OCI-M1 (cell line): ENCODE measurements at places on chromosomes 3 and 15.
A peak's percentile ranks its signal among the peaks of the same experiment; 100 is the strongest.

- no peak for DNase-seq
Observed at GRCh38 chr15:57961919-57962318, 103.6 kb downstream of the ALDH1A2 start.

- DNase-seq, result no peak
Observed at GRCh38 chr15:48406266-48406891, 75.2 kb downstream of the DUT start.

- peak; percentile 81 for DNase-seq
Observed at GRCh38 chr3:24773798-24774197, 279.1 kb upstream of the THRB start.

- no peak for DNase-seq
Observed at GRCh38 chr15:35886765-35887164, 340.8 kb upstream of the DPH6 start.

- DNase-seq, result no peak
Observed at GRCh38 chr3:5160940-5161858, 26.3 kb upstream of the EDEM1 start.

DNA sequence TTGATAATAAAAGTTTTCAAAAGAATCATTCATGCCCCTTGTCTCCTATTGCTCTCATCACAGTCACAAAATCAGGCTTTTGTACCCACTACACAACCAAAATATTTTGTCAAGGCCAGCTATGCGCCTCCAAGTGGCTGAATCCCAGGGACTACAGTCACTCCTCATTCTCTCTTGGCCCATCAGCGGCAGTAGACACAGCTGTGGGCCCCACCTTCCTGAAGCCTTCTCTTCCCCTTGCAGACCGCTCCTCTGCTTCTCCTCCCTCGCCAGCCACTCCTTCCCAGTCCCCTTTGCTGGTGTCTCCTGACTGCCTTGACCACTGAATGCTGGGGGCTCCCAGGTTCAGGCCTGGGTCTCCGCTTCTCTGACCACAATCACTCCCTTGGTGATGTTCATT is 52.1 kb downstream of the LSM3 start:
- DNase-seq, result no peak

DNA sequence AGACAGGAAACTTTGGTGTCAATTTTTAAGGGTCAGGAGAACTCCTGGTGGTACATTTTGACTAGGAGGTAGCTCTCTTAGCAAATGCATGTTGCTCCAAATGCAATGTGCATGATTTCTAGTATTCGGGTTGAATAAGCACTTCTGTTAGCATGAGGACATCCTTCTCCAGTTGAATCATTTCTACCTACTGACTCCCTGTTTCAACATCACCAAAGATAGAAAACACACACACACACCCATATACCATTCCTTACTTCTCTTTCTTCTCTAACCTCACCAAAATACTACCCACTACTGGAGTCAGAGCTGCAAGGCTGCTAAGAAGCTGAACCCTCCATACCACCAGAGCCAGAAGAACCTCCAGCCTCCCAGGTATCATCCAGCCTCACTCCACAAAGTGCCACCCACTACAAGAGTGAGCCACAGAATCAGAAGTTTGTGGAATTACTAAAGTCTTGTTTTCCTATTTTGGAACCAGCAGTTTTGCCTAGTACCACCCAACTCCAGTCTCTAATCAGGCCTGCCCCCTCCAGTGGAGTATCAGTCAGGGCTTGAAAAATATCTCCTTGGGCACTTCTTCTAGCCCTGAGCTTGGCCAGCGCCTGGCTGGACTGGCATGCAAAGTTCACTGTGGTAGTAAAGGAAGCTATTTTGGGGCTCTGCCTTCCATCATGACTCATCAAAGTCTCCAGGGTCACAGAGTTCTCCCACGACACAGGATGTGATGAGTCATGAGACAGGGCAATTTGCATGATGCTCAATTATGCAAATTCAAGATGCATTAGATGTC is 110.3 kb downstream of the CYP19A1 start:
- peak; percentile 73 for DNase-seq

- DNase-seq, result no peak
Observed at GRCh38 chr3:89525609-89526008, 418.2 kb downstream of the EPHA3 start.

- peak; percentile 41 for DNase-seq
Observed at GRCh38 chr3:14001136-14001535, 121.3 kb upstream of the WNT7A start.

DNA sequence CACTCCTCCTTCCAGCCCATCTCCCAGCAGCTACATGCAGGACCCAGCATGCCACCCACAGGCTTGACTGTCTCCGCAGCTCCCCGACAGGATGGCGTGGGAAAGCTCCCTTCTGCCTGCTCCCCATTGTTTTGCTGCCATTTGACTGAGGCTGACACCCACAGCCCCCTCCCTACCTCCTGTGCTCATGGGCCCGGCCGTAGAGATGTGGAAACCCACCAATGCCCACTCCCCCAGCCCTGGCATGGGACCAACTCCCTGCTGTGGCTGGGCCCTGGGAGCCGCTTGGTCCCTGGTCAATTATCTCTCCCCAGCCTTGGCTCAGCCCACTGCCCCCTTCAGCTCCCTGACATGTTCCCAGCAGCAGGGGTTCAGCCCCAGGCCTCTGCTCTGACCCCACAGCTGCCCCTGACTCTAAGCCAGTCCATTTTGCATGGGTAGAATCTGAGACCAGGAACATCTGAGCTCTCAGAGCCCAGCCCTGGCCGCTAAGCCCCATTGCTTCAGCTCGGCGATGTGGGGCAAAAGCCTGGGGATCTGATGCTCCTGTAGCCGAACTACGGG is 8.2 kb downstream of the C3orf22 start:
- no peak for DNase-seq

DNA sequence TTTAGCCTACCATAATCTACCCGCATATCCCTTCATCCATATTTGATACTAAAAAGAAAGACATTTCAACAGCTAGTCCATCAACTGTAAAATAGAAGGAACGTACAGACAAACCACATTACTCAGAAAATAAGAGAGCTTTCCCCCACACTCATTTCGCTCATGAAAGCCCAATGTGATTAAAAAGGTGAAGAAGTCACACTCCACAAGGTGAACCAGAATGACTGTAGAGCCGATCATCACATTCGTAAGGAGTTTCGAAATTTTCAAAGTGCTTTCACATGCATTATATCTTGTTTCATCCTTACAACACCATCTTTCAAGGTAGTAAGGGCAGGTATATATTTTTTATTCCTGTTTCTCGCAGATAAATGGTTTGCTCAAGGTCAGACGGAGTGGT is 225.3 kb downstream of the FOXP1 start:
- no peak for DNase-seq

DNA sequence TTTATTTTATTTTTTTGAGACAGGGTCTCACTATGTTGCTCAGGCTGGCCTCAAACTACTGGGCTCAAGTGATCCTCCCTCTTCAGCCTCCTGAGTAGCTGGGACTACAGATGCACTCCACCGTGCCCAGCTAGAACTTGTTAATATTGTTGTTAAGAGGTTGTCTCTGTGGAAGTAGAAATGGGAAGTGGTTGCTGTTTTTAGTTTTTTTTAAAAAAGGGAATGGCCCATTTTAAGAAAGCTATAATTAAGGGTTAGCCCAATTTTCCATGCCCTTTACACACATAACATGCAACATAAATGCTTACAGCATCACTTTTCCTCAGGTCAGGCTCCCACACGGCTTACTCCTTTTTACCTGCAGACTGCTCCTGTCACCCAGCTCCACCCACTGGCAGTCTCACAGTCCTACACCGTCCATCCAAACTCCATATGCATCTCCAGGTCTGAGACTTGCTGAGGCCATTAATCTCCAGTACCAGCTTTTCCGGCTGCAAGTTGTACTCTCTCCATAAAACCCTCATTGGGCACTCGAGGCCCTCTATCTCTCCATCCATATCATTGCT is 19.8 kb downstream of the MORC1 start:
- peak; percentile 18 for DNase-seq

GRCh38 chr3:194971965-194972364 is 286.3 kb downstream of the FAM43A start:
- DNase-seq, result no peak

- peak; percentile 13 for DNase-seq
Observed at GRCh38 chr3:194690501-194691372, 5.1 kb downstream of the FAM43A start.

GRCh38 chr3:179179979-179180759 is 32.0 kb downstream of the PIK3CA start:
- peak; percentile 40 for DNase-seq

DNA sequence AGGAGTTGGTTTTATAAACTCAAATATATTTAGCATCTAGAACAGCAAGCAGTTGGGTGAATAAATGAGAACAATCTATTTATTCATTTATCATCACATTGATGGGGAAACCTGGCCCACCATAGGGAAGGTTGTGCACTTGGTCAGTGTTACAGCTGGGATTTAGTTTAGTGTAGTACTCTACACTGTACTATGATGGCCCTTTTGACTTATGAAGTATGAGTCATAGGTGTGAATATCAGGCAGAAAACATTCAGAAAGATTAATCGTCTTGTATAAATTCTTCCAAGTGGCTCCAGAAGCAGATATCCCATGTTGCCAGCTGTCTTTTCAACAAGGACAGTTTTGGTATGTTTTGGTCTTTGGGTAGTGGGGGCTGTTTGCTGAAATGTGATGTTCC is 38.0 kb downstream of the BBS4 start:
- no peak for DNase-seq

DNA sequence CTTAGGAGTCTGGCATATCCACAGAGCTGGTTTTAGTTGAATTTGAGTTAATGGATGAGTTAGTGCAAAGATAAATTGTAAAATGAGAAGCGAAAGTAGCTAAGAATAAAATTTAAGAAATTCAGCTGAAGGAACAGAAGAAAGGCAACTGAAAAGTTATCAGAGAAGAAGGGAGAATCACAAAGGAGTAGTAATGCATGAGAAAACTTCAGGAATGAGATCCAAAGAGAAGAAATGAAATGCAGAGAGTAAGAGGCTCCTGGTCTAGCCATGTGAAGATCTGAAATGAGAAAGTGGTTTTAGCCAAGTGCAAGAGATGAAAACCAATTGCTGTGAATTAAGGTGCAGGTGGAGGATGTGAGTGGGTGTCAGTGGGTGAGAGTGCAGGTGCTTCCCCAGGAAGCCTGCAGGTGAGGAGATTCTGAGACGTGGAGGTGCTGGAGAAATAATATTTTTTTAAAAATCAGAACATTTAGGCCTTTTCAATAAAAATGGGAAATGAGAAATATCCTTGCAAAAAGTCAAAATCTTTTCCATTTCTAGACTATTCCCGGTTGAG is 18.5 kb downstream of the KBTBD8 start:
- no peak for DNase-seq

DNA sequence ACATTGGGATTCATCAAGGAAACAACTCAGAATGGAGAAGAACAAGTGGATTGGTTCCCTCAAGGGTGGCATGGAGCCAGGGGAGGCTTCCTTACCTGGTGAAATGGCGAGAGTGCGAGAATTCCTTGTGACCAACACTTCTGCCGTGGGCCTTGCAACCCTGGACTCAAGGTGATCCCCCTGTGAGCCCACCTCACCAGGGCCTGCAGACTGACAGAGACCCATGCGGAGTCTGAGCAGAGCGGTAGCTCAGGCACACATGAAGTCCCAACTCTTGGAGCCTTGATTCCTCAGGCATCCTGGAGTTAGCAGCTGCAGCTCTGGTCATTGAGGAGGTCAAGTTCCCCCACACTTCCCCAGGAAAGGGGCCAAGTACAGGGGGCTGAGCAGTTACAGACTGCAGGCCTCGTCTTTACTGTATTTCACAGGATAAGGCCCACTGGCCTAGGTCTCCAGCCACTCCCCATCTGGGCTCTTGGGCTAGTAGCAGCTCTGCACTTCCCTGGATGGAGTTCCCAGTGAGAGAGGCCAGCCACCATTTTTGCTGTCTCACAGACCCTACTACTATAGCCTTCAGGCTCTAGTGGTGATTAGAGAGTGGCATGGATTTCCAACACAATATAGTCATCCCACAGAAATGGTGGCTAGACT is 269.5 kb upstream of the DCBLD2 start:
- DNase-seq, result no peak

DNA sequence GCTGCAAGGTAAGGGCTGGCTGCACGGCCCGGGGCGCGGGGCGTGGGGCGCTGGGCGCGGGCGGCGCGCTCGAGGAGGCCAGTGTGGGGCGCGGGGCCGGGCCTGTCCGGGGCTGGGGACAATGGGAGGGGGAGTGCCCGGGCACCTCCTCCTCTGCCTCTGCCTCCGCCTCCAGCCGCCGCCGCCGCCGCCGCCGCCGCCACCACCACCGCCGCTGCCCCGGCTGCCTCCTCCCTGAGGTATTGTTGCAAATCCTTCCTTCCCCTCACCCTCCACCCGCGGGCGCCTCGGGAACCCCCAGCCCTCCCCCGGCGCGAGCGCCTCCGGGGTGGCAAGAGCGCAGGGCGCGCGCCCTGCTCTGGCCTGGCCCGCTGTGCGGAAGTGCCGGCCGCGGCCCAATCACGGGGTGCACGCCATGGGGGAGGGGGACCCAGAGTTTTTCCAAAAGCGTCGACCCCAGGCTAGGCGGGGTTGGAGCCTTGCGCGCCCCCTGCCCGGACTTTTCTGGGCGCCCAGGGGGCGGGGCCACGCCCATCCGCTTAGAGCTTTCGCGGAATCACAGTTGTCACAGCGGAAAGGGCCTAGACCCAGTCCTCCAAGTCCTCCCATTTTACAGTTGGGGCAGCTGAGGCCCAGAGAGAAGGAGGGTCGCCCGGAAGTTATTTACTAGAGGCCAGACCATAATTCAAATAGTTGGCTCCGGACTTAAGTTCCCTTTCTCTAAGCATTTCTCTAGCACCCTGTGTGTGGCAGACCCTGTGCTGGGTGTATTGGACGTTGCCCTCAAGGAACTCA is at the start of gene LPP:
Gene LPP, plus strand, starts transcription at position 144 of the 795 bp plus-strand sequence. CDS start 251,964 bp downstream, outside the sequence.
- peak; percentile 55 for DNase-seq
